ENCODE measurements at places on chromosomes 1 and 21. TPM values are rescaled to one million over a fixed set of nuclear protein-coding genes. Genes with fewer than 3 reads are reported as not detected.

Gene LRP8
- total RNA-seq = 3.6 TPM

Gene COL24A1
- 0.67 TPM for total RNA-seq

Gene LIX1L
- 26.6 TPM for total RNA-seq

Gene STXBP3
- total RNA-seq = 27.7 TPM

Gene DNALI1
- total RNA-seq = 3.9 TPM

Gene VWA1
- 15.2 TPM for total RNA-seq

Gene LAMC2
- total RNA-seq = 2.6 TPM

Gene PYHIN1
- not detected for total RNA-seq

GRCh38 chr1:14968251-14968851 is 185.2 kb upstream of the TMEM51 start:
- peak; percentile 77 for DNase-seq

GRCh38 chr21:44914176-44914874 is 6.4 kb downstream of the ITGB2 start:
- no peak for DNase-seq

GRCh38 chr1:204261746-204262505 is 48.1 kb upstream of the GOLT1A start:
- DNase-seq = no peak

DNA sequence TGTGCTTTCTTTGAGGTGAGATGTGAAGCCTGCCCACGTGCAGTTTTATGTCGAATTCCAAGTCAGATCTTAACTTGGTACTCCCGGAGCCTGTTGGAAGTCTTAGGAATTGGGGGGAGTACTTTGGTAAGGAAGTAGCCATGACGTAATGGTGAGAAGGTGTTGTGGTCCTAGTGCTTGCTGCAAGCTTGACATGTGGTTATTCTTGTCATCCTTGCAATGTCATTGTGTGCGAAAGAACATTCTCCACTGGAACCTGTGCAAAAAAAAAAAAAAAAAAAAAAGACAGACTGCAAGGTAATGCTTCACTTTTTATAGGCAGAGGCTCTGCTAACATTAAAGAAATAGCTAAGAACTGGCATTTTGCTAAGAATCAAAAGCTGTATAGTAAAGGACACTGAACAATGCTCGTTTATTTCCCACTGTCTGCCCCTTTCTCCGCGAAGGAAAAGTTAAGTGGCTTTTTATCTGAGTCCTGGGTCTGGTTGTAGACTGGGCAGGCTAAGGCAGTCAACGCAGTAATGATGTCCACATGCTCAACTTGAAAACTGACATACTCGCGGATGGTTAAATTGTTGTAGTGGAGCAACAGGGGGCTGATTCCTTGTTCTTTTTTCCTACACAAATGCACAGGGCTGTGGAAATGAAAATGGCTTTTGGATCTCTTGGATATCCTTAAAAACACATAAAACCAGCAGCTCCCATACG is 2.1 kb downstream of the KAZN start:
- DNase-seq = no peak

- no peak for DNase-seq
These were observed 17.6 kb upstream of the ALX3 start for GRCh38 chr1:110087812-110088738.

DNA sequence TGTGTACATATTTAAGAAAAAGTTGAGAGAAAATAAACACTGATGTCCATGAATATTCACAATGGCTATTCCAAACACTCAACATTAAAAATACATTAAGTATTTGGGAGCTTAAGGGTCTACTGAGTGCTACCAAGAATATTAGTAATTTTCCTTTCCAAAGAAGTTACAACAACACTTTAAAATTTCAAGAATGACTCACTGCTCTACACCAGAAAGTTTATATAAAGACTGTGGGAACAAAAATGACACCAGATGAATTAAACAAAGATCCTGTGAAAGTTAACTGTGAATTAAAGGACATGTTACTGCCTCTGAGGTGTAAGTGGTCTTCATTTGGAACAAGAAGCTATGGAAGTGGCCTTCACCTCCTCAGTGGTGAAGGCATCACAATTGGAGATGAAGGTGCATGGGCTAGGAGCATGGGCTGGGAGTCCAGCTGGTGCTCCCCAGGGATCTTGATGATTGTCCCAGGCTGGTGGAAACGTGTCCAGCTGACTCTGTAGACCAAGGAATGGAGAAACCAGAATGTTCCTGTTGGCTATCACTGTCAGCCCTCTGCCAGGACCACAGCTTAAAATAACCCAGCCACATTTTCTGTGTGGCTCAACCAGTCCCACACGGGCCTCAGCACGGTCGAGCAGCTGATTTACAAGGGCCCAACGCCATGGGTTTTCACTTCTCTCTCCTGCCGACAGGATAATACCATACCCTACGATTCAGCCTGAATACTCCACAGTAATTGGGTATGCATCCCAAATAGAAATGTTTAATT is 28.8 kb downstream of the TAF5L start:
- DNase-seq = peak; percentile 80

DNA sequence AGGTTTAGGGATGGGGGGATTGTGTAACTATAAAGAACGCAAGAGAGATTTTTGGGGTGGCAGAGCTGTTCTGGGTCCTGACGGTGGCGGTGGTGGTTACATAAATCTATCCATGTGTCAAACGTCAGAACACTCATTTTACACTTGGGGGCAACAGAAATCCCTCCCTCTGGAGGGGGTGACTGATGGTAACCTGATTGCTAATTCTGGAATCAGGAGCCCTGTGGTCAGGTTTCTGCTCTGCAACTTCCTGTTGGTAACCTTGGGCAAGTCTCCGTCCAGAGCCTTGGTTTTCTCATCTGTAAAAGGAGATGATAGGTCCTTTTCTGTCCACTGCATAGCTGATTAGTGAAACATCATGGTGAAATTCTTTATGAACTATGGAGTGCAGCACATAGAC is 40.9 kb downstream of the ALPL start:
- DNase-seq = no peak

DNA sequence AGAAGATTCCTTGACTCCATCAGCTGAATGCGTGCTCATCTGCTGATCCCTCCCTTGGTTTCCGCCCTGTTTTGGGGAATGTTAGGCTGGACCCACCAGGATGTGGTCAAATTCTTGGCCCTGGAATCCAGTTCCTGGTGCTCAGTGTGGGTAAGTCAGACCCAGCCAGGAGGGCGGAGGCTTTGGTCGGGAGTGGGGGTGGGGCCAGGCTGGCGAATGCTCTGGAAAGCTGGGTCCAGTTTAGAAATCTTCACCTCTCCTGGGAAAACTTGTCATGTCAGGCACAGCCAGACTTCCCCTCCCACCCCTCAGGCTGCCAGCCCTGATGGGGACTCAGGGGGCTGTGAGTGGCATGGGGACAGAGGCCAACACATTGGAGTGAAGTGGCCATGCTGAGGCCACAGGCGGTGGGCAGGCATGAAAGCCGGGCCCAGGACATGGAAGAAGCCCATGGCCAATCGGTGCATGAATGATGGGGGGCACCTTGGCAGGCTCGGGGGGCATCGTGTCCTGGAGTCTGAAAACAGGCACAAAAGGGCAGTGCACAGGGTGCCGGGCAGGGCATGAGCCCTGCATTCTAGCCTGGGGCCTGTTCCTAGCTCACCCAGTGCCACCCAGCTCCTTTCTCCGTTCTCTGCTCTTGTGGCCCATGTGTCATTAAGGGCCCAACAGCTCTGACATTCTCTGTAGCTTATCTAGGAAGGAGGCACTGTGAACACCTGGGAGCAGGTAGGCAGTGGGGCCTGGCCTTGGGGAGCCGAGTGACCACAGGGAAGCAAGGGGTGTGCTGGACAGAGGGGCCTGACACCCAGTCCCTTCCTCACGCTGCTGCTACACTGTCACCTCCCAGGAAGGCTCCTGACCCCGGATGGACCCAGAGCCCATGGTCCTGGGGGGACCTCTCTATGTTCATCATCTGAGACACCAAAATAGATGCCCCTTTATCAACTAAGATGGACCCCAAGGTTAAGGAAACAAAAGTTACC is 14.6 kb upstream of the PADI1 start:
- DNase-seq = no peak

- DNase-seq = peak; percentile 79
These were observed 6.7 kb upstream of the FAM167B start for GRCh38 chr1:32240140-32240951.

DNA sequence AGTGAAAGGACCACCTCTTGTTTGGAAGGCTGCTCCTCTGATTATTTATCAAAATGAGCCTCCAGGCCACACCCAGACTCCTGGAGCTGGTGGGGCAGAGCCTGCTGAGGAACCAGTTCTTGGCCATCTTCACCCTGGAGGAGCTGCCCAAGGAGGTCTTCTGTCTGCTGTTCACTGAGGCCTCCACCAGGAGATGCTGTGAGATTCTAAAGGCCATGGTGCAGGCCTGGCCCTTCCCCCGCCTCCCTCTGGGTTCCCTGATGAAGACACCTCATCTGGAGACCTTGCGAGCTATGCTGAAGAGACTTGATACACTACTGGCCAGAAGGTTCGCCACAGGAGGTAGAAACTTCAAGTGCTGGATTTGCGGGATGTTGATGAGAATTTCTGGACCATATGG is 61.7 kb upstream of the GJA8 start:
- no peak for DNase-seq

DNA sequence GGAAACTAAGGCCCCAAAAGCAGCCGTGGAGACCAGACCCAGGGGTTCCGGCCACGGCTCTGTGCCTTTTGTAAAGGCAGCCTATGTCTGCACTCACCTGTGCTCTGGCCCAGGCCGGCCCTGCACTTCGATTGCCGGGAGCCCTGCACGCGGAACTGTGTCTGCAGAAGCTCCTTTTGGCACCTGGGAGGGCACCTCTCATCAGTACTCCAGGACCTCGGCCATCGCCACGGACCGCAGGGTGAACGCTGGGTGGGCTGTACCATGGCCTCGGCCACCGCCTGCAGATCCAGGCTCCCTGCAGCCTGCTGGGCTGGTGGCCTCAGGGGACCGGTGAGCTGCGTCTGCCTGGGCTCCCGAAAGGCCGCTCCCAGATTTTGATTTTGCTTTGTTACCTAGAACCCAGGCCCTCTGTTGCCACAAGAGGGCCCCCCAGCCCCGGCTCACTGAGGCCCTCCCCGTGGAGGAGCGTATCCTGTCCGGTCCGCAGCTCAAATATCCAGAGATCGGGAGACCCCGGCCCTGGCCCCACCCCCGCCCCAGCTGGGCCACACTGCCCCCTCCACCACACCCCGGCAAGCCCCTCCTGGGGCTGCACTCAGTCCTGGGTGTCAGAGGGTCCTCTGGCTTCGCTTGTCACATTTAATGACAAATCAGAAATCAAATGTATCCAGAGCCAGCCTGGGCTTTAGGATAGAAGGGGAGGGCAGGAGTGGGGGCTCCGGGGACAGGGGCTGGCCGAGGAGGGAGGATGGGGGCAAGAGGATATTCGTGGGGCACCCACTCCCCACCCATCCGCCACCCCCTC is 60.2 kb upstream of the PDE9A start:
- no peak for DNase-seq

GRCh38 chr1:161778522-161778921 is 12.4 kb downstream of the ATF6 start:
- no peak for DNase-seq

GRCh38 chr21:42308161-42308913 is 6.9 kb downstream of the TFF3 start:
- no peak for DNase-seq

- peak; percentile 67 for DNase-seq
These were observed 4.6 kb downstream of the TMEM63A start for GRCh38 chr1:225877580-225877979.

- DNase-seq = no peak
These were observed 27.9 kb downstream of the EPHB2 start for GRCh38 chr1:22738522-22738921.

GRCh38 chr21:26125433-26126167 is 45.0 kb downstream of the APP start:
- no peak for DNase-seq

DNA sequence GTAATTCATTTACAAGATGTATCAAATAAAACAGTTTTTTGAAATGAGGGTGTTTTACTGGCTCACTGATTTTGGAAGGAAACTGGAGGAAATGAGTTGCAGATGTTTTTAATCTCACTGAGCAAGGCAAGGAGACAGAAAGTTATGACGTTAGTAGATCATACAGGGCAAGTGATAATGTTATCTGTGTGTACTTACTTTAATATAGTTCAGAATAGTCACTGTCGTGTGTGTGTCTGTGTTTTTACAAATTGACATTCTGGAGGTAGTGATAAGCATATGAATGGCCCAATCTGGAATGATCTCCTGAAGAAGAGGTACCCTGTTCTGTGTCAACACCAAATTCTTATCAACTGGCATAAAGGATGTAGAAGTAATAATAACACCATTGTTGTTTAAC is 1.9 kb upstream of the GBP4 start:
- DNase-seq = no peak

DNA sequence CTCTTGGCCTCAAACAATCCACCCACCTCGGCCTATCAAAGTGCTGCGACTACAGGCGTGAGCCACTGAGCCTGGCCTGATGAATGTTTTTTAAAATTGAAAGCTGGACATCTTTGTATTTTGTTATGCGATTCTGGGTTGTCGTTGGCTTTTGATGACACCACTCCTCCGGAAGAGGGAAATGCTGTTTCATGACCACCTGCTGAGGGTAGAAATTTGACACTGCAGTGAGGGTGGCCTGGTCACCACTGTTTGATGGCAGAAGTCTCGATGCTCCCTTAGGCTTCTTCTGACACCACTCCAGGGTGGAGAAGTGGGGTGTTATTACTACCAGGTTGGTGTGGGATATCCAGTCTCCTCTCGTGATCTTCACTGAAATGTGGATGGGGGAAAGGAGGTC is 357.2 kb downstream of the RGS7 start:
- no peak for DNase-seq

- DNase-seq = no peak
These were observed 16.4 kb downstream of the RUNX1 start for GRCh38 chr21:35032474-35033263.

- DNase-seq = no peak
These were observed 589.9 kb downstream of the ADGRL2 start for GRCh38 chr1:82390627-82391026.

DNA sequence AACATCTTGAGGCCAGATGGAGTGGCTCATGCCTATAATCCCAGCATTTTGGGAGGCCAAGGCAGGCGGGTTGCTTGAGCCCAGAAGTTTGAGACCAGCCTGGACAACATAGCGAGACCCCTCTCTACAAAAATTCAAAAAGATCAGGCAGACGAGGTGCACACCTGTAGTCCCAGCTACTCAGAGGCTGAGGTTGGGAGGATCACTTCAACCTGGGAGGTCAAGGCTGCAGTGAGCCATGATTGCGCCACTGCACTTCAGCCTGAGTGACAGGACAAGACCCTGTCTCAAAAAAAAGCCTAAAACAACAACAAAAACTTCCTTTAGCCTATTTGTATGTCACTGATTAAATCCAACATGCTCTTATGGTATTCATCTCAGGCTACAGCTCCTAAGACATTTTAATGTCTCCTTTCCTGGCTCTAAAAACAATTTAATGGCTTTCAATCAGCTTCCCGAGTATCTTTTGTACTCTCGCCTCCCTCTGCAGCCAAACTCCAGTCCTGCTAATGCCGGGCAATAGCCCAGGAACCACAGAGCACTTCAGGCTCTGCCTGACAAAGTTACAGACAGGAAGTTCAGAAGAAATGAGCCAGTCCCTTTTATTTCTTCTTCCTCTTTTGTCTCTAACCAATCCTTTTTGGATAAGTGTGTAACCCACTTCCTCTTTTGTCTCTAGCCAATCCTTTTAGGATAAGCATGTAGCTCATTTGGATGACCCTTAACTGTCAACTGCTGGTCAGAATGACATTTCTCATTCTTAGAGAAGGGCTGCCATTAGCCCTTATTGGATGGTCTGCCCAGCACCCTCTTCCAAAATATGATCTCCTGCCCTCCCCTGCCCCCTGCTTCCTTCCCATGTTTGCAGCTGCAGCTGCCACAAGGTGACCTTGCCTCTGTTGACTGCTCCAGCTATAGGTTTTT is 6.6 kb upstream of the DOP1B start:
- DNase-seq = no peak

Measured in right atrium auricular region (tissue), 2 donors.